Cardiac fibroblast (primary cell): ENCODE measurements at places on chromosomes 3 and 15.
A peak's percentile ranks its signal among the peaks of the same experiment; 100 is the strongest.

DNA sequence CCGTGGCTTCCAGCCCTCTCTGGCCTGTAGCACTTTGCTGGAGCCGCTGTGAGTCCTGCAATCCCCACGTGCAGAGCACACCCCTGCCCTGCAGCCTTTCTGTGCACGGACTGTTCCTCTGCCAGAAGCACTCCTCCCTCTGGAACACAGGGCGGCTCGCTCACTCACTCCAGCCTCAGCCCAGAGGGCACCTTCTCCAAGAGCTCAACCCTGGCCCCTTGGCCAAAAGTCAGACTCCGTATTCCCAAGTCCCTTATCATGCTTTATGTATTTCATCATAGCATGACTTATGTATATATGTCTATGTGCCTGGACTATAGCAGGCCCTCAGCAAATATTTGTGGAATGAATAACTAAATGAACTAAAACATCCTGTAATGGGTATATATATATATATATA is 63.2 kb downstream of the ASB7 start:
- DNase-seq: peak; percentile 22

DNA sequence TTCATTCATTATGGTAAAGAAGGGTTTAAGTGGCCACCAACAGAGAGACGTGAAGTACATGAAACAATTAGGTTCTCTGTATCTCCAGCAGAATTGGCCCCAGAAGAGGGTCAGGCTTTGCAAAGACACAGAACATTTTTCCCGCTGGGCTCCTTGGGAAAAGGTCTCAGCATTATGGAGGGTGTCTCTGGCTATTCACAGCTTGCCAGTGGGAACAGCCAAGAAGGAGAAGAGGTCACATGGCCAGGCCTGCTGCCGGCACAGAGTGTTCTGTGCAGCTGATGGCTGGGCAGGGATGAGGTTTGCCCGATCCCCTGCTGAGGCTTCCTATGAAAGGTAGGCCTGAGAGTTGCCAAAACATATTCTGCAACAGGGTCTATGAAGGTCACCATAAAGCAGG is 77.8 kb upstream of the LPP start:
- no peak for DNase-seq

GRCh38 chr3:40073310-40074007 is 236.0 kb upstream of the EIF1B start:
- DNase-seq: no peak

DNA sequence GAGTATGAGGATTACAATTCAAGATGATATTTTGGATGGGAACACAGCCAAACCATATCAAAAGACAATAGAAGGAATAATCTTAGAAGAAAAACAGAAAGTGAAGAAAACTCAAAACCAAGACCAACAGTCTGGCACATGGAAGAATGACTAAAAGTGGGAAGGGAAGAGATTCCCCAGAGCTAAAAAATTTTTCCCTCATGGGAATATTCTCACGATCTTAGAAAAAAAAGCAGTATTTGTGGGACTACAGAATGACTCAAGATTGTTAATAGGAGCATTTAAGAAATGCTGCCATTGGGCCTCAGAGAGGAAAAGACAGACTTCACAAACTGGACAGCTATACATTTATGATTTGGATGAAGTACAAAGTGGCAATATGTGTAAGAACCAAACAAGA is 18.3 kb downstream of the OSTN start:
- no peak for DNase-seq

- peak; percentile 58 for DNase-seq
Observed at GRCh38 chr15:29676961-29677402, 145.3 kb downstream of the TJP1 start.

DNA sequence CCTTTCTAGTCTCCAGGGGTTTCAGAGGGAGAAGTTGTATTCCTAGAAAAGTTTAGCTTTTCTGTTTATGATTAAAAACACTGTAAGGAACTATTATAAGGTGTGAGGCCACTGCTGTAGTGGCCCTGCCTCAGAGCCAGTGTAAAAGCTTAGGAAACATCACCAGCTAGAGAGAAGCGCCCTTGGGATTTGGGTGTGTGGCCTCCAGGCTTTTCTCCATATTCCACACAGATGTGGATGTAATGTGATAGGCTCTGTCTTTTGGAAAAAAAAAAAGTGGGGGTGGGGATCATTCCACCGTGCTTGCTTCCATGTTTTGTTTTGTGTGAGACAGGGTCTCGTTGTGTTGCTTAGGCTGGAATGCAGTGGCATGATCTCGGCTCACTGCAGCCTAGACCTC is 13.9 kb downstream of the SEC61A1 start:
- no peak for DNase-seq

GRCh38 chr3:58487140-58487886 is 4.6 kb upstream of the KCTD6 start:
- peak; percentile 78 for DNase-seq

DNA sequence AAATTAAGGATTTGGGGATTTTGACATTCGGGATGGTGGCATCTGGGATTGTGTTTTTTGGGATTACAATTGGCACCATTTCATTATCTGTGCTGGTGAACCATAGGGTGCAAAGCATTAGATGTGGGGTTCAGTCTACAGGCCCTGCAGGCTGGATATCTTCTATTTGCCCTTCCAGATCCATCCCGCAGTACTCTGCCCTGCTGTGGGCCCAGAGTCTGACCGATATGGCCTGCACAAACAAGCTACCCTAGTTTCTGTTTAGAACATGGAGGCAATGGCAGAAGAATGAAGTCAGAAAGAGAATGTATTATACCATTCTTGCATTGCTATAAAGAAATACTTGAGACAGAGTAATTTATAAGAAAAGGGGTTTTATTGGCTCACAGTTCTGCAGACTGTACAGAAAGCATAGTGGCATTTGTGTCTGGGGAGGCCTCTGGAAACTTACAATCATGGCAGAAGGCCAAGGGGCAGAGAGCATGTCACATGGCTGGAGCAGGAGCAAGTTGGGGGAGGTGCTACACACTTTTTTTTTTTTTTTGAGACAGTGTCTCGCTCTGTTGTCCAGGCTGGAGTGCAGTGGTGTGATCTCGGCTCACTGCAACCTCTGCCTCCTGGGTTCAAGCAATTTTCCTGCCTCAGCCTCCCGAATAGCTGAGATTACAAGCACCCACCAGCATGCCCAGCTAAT is 93.7 kb downstream of the NCEH1 start:
- DNase-seq: no peak

DNA sequence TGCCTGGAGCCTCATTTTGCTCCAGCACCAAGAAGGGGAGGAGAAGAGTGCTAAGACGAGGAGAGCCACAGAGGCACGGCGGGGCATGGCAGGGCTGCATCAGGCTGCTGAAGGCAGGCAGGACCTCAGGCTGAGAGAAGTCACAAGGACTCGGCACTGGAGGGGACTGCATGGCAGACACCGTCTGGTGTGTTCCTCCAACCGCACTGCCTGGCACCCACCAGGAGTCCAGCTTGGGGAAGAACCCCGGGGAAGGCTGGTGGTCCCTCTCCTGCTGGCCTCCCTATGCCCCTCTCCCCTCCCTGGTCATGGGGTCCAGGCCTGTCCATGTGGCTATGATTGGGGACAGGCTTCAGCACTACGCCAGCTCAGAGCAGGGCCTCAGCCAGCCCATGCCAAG is 153.2 kb upstream of the MEF2A start:
- DNase-seq: no peak

DNA sequence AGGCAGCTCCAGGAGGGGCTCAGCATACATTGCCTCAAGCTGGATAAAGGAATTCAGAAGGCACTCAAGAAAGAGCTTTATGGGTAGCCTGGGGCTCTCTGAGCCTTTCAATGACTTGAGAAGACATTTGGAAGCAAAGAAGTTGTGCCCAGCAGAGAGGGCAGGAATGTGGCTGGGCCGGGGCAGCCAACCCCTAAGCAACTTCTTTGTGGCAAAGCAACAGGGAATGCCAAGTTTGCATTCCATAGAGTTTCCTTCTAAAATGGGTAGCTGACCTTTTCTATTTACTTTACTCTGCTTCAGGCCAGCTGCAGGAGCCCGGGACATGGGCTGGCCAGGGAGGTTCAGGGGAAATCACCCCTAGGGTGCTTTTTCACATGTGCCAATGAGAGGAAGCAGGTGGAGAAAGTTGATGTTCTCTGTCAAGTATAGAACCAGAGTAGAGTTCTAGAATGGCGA is 45.6 kb downstream of the CCDC12 start:
- no peak for DNase-seq

DNA sequence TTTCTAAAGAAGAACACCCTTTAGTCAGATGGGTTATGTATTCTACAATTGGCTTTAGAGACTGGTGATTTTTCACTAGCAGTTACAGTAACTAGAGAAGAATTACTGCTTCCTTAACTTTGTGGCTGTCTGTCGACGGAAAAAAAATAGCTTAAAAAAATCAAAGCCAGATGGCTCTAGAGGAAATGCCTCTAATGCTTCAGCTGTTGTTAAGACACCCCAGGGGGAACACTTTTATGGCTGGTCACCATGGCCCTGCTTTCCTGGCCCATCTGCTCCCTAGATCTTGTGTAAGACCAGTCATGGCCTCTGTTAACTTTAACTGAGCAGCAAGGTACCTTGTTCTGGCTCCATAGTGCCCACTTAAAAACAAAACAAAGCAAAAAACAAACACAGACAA is 198.6 kb upstream of the PLSCR5 start:
- DNase-seq: peak; percentile 72
